Activated gamma-delta T cell treated with Interleukin-2 at 50 U/mL for 16 hours (primary cell): ENCODE measurements at places on chromosomes 3 and 15.

DNA sequence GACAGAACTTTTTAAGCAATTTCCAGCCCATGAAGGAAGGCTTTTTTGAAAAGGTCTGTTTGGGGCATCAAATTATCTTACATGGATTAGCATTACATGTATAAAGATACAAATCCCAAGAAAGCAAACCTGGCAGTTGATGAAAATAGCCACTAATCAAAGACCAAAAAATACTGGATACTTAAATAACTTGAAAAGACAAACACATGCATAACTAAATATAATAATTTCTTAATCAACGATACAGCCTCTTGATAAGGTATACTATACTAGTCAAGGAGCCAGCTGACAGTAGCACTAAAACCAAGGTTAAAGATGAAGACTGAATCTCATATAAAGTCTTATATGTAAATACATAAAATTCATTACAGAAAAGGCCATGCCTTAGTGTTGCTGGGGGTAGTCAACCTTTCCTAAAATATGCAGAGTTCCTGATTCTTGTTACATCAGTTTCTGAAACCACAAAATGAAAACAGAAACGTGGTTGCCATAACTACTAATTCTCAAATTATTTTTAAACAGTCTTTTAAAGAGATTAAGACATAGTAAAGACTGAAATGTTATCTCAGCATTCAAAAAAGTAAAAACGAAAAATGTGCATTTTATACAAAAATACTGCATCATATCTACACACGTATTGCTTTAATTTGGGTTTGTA lies 2.0 kb downstream of the ANKRD28 start:
- DNase-seq, result no peak

GRCh38 chr15:47505712-47506328 lies 211.5 kb upstream of the SEMA6D start:
- no peak for DNase-seq

GRCh38 chr15:90814191-90814821 lies 54.1 kb upstream of the FURIN start:
- no peak for DNase-seq

DNA sequence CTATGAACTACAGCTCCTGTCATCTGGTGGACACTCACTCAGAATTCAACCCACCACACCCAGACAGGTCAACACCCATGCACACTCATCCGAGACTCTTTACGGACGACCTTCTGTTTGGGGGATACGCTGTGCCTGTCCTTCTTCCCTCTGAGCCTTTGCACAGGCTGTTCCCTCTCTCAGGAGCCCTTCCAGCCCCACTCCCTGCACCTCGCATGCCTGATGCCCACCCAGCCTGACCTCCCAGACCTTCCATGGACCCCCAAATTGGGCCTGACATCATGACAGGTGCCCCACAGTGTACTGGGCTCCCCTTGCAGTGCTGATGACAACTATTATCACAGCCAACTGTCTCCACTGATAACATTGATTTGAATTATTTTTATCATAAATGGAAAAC lies 135.8 kb downstream of the NSMCE3 start:
- DNase-seq, result no peak

DNA sequence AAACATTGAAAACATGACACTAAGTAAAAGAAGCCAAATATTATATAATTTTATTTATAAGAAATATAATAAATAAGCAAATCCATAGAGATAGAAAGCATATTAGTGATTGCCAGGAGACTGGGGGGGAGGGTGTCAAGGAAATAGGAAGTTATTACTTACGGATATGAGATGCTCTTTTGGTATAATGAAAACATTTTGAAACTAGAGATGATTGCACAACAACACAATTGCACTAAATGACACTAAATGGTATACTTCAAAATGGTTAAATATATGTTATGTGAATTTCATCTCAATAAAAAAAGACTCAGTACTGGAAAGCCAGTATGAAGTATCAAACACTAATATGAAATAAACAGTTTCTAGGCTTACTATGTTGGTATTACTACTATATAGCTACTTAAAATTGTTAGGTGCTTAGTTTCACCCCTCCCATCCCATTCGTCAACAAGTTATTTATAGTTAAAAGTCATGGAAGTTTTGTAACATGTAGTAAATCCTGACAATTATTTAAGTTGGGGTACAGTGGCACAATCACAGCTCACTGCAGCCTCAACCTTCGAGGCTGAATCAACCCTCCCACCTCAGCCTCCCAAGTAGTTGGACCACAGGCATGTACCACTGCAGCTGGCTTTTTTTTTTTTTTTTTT lies 43.7 kb downstream of the STAG1 start:
- no peak for DNase-seq

DNA sequence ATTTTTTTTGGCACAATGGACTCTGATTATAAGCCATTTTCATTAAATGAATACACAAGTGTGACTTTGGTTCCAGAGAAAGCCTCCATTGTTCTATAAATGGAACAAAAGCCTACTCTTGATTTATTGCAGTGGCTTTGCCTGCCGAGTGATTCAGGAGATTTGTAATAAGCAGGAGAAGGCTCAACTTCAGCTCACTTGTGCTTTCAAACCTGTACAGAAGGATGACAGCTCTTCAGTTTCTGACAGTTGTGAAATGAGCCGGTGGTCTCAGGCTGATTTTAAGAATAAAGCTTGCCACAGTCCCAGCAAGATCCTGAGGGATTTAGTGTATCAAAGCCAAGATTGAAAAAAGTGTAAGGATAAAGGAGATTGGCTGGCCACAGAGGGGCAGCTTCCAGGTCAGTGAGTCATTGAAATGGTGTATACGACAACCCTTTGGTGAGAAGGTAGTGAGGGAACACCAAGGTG lies 438.8 kb upstream of the TGFBR2 start:
- DNase-seq, result no peak

GRCh38 chr3:76753599-76753998 lies 286.3 kb upstream of the ROBO2 start:
- no peak for DNase-seq

- no peak for DNase-seq
These were observed 340.2 kb upstream of the CBLB start for GRCh38 chr3:106208967-106209366.

GRCh38 chr3:152126260-152126659 lies 142.5 kb upstream of the MBNL1 start:
- no peak for DNase-seq

- DNase-seq, result no peak
These were observed 134.6 kb downstream of the SLCO3A1 start for GRCh38 chr15:91988071-91988470.

DNA sequence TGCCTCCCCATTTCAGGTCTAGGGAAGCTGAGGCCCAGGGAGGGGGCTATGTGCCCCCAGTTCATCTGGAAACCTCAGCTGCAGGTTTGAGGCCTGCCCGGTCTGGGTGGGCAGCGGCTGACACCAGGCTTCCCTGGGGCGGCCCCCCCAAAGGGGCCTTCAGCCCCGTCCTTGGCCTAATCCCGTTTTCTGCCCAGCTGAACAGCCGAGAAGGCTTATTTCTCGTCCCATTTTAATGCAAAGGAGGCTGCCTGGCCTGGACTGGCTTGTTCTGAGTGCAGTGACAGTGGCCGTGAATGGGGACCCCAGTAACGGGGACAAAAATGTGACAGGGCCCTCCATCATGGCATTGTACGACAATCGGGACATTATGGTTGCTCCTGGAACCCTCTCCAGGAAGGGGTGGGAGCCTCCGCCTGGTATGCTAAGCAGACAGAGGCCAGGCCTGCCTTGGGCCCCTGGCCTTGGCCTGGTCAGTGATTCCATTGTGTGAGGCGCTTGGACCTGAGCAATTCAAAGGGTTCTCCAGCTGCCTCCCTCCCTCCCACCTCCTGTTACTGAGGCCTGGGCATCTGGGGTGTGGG lies 93.9 kb downstream of the WNT7A start:
- no peak for DNase-seq

DNA sequence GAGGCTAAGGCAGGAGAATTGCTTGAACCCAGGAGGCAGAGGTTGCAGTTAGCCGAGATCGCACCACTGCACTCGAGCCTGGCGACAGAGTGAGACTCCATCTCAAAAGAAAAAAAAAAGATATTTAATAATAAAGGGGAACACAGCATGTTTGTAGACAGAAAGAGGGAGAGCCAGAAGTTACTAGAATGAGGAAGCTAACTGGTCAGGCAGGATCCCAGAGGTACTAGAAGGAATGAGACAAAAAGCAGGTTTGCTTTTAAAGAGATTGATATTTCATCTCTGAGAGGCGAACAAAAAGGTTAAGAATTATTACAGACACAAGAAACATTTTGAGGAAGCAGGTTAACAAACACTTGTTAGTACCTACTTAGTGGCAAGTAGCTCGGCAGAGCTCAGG lies 9.2 kb downstream of the CD200R1 start:
- no peak for DNase-seq

DNA sequence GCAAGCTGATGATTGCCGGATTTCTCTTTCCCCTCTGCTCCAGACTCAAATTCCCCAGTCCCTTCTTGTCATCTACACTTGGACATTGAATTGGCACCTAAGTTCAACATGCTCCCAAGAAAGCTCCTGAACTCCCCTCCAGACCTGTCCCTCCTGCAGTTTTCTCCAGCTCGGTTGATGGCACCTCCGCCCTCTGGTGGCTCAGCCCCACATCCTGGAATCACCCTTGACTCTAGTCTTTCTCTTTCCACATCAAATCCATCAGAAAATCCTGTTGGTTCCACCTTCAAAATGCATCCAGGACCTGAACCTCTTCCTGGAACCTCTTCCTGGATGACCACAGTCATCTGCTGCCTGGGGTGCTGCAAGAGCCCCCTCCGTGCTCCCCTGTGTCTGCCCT lies 60.1 kb downstream of the RASGRF1 start:
- DNase-seq, result no peak

DNA sequence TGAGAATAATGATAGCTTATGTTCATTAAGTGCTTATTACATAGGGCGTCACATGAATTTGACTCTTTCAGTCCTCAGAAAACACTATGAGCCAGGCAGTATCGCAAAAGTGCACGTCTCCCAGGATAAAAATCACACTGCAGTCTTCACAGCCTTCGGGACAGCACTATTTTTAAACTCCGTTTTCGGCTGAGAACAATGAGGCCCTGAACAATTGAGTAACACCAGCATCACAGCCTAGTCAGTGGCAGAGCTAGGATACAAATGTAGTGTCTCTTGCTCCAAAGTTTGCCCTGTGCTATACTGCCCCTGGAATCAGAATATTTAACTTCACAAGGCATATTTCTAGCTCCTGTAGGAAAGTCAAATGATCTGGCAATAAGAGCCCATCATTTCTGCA lies 852.1 kb upstream of the SEMA6D start:
- DNase-seq, result no peak

DNA sequence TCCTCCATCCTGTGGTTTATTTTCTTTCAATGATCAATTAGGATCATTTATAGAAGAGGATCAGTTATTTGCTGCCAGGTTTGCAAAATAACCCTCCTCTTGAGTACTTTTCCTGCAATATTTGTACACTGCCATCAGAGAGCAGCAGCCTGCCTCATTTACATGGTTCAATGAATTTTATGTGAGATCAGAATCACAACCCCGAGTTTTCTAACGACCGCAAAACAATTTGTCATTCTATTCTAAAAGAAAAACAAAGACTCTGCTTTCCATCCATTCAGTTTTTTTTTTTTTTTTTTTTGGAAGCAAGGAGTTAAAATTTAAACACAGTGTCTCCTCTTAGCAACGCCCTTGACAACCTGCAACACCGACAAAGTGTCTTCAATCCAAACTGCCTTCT lies 146.9 kb downstream of the RAB11A start:
- DNase-seq, result no peak

GRCh38 chr3:185341616-185342458 lies 21.1 kb upstream of the MAP3K13 start:
- no peak for DNase-seq

DNA sequence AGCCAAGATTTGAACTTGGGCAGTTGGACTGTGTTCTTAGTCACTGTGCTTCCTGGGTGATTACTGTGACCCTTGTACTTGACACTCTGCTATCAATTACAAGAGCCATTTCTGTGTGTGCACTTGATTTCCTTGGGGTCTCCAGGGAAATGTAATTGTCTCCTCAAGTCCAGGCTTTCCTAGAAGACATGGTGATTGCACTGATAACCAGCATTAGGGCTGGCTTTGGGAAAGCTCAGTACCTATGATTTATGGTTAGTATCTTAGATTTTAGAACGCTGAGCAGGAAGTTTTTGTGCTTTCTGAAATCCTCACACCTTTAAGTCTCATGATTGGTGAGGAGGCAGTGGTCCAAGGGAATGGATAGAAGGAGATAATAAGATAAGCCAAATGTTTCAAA lies 1.6 kb upstream of the CLDN11 start:
- no peak for DNase-seq

DNA sequence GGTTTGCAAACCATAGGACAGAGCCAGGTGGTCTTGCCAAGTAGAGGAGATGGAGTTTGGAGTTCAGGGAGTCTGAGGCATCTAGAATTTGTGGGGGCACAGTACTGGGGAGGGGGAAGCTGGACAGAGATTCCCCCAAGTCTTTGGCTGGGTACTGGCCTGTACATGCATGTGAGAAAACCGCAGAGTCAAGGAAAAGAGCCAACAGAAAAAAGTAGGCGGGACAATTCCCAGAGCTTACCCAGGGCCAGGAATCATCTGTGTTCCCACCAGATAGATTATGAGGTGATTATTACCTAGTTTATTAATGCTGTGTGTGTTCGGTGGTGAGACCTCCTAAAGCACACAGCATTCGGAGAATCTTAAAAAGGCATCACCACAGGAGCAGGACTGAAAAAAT lies 11.3 kb downstream of the LYSMD4 start:
- DNase-seq, result no peak

GRCh38 chr3:146065573-146066006 lies 95.4 kb downstream of the PLOD2 start:
- DNase-seq, result no peak

- no peak for DNase-seq
These were observed 21.7 kb downstream of the SLMAP start for GRCh38 chr3:57777774-57778173.

DNA sequence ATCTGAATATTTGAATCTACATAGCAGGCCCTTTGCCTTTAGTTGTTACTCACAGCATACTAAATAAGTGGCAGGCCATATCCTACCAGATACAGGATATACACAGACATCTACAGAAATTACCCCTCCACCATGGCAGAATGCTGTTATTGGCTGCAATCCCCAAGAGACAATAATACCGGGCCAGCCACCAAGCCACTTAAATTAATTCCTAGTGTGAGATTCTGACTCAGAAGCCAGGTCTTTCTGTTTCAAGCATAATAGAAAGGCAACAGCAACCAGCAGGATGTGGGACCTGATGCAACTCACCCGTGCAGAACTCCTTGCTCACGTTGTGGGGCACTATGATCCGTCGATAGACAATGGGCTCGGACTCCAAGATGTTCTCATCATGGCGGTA lies 39.8 kb downstream of the CLK3 start:
- DNase-seq, result no peak

DNA sequence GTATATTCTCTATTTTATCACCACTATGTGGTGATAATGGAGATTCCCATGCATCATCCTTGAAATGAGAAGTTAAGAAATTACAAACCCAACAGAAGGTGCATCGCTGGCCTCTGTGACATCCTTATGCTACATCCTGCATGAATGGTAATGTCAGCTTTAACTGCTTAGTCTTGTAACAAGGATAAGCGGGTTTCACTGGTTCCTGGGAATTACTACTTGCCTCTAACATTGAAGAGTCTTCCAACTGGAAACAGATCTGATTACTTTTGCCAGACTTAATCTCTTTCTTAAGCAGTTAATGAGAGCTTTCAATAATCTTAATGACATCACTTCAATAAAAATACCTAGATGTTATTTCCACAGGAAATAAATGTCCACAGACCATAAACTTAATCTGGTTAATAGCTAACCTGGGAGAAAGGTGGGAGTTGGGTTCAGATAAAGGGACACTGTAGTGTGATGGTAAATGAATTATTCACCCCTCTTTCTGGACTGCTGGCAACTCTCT lies 44.0 kb downstream of the FMN1 start:
- DNase-seq, result no peak
